ENCODE measurements at places on chromosomes 7 and 10. TPM values are rescaled to one million over a fixed set of nuclear protein-coding genes. Genes with fewer than 3 reads are reported as not detected.

GPR15LG gene
- not detected for total RNA-seq

FFAR4 gene
- not detected for total RNA-seq

- DNase-seq = no peak
These were observed 98.4 kb upstream of the FZD1 start for GRCh38 chr7:91165846-91166230.

DNA sequence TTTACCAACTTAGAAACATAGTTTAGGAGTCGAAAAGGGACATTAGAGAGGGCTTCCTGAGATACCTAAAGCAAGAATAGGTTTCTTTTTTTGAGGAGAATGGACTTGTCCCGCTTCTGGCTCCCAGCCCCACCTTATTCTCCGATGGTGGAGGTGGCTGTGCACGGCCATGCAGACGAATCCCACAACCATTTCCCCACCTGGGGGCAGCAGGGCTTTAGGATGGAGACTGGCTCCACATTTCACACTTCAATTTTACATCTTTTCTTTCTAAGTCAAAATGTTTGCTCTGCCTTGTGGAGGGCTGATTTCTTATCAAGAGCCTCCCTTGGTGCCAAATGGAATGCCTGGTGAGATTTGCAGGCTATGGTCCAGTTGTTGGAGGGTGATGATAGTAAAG, 118.5 kb downstream of the GLRX3 start:
- DNase-seq = no peak

PIK3AP1 gene
- 2.9 TPM for total RNA-seq

DNA sequence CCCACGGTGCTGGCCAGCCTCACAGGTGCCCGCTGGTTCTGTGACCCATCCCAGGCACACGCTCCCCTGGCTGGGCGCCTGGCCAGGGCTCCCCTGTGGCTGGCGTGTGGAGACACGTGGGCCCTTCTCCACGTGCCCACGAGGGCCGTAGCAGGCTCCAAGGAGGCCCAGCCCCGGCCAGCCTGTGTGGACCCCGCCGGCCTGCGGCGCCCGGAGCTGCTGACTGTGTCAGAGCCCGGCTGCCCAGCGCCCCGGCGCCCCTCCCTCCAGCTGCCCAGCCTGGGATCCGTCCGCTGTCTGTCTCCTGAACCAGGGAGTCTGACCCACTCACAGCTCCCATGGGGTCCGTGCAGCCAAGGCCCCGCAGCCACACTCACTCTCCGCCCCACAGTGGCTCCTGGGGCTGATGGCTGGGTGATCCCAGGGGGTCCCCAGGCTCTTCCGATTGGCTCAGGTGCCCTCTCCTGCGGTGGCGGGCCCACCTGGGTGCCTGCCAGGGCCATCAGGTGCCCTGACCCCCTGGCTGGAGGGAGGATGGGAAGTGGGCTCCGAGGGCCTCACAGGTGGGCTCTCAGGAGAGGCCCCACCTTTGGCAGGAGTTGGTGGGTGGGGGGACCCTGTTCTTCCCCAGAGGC, 9.6 kb downstream of the TMEM184A start:
- DNase-seq = no peak

DNA sequence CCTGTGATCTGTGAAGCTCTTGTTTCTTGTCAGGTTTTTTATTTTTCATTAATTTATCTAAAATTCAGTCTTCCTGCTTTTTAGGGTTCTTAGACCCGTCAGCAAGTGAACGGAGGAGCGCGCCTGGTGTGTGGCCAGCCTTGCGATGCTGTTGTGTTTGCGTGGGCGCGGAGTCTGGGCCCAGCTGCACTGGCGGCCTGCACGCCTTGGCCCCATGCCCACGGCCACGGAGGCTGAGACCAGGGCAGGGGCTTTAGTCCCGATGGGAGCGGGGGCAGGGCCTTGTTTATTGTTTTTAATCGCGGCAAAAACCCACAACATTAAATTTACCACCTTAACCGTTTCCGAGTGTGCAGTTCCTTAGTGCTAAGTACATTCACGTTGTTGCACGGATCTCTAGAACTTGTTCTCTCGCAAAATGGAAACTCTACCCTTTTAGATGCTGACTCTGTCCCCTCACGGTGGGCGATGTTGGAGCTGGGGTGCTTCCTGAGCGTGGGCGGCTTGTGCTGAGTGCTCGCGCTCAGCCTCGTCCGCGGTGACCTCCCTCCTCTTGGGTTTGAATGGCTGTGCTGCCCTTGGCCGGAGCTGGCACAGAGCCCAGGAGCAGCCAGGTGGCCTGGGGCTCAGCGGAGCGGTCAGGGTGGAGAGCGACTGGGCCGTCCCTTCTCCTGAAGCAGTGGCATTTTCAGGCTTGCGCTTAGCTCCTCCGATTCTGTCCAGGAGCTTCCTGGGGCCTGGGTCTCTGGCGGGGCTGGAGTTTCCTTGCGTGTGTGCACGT, 69.1 kb downstream of the INPP5A start:
- no peak for DNase-seq

- peak; percentile 61 for DNase-seq
These were observed 1.0 kb downstream of the CRTAC1 start for GRCh38 chr10:98029149-98030092.

ECHDC3 gene
- 20.1 TPM for total RNA-seq

GRCh38 chr7:93799750-93800357, 90.7 kb downstream of the TFPI2 start:
- no peak for DNase-seq

DNA sequence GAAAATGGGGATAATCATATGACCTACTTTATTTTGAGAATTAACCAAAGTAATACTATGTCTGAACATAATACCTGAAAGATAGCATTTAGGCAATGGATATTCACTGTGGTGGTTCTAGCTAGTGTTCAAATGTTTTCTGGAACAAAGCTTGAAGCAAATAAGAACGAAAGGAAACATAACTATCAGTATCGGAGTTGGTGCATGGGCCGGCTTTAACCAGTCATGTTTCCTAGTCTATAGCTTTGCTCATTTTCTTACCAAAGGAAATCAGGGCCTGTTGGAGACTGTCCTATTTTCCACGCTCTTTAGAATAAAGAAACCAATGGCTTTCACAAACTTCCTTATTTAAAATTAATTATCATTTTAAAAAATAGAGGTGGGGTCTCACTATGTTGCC, 8.9 kb downstream of the IL2RA start:
- DNase-seq = no peak

DNA sequence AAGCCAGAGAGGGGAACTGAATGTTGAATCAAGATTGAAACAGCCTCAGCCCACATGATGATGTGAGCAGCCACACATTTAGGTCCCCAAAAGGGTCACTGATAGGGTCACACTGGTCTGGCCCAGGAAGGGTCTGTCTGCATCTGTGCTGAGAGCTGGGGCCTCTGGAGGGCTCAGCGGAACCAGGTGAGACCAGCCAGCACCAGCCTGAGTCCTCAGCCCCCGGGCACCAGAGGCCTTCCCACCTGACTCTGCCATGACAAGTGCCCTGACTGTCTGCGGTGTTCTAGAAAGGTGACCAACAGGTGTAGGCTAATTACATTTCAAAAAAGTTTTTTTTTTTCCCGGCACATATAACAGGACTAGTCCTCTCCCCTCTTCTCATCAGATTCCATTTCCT, 76.2 kb downstream of the WDR11 start:
- DNase-seq = no peak

- no peak for DNase-seq
These were observed 13.8 kb downstream of the CYP3A5 start for GRCh38 chr7:99666013-99666395.

MOGAT3 gene
- 0.82 TPM for total RNA-seq

DNA sequence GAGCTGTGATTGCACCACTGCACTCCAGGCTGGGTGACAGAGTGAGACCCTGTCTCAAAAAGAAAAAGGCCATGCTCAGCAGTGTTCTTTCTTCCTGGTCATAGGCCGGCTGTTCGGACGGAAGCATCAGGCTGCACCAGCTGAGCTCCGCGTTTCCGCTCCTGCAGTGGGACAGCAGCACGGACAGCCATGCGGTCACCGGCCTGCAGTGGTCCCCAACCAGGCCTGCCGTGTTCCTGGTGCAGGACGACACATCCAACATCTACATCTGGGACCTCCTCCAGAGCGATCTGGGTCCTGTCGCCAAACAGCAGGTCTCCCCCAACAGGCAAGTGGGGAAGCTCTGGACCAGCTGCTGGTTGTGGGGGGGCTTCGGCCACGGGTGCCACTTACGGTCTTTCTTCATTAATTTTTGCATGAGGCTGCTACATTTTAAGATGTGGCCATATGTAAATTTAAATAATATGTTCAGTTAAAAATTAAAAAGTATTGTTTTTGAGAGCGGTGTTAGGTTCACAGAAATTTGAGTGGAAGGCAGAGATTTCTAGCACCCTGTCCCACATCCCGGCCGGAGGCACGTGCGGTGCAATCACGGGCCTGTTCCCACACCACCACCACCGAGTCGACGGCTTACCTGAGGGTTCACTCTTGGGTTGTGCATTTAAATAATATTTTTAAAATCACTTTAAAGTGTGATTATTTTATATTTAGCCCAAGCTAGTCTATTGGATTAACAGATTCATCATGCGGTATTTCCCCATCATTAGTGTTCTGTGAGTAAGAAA, 85.7 kb downstream of the DYNC2I1 start:
- DNase-seq = no peak

- no peak for DNase-seq
These were observed 163.6 kb downstream of the GNAI1 start for GRCh38 chr7:80298201-80298600.
